ENCODE measurements at places on chromosomes 12 and 14.

DNA sequence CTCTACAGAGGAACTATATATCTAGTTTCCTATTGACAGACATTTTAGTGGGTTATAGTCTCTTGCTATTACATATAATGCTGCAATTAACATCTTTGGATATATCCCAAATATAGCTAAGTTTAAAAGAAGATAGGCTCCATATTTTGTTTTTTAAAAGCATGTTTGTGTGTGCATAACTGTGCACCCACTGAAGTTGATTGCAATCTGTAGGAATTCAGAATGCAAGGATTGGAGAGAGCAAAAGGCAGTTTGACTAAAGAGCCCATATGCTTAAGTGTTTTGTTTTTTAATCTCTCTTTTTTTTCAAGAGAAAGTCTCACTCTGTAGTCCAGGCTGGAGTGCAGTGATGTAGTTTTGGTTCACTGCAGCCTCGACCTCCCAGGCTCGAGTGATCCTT is 9.4 kb upstream of the ABCD4 start:
- no peak for DNase-seq

GRCh38 chr12:120831648-120832267 is 72.4 kb downstream of the SPPL3 start:
- no peak for DNase-seq

DNA sequence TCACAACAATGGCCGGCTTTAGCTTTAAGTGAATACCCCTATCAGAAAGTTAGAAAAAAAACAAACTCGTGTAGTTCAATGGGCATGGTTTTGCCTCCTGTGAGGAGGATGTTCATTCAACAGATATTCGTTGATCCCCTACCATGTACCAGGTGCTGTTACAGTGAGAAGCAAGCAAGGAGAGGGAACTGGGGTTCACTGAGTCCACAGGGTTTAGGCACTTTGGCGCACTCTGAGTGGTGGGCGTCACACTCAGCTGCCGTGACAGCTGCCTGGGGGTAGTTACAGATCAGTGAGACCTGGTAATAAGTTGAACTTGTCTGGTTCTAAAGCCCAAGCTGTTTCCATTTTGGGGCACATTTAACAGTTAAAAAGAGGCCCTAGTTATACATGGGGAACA is 74.2 kb downstream of the PAPOLA start:
- no peak for DNase-seq

DNA sequence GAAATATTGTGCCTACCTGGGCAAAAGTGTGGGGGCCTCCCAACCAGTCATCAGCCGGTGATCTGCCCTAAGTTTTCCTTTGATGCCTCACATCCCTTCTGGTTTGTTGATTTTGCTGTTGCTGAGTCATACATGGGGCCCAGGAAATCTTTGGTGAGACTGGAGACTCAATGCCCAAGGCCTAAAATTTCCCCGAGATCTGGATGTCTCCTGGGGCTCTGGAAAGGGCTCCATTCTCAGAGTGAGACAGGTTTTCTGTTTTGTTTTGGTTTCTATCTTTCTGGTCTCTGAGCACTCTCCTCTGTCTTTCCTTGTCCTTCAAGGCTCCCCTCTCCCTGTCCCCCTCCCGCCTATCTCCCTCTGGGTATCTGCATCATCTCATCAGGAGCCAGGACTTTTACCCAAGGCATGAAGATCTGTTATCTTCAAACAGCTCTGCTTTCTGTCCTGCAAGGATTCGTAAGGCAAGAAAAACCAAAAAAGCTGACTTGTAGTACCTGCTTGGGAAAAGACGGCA is 152.8 kb upstream of the MAX start:
- no peak for DNase-seq

DNA sequence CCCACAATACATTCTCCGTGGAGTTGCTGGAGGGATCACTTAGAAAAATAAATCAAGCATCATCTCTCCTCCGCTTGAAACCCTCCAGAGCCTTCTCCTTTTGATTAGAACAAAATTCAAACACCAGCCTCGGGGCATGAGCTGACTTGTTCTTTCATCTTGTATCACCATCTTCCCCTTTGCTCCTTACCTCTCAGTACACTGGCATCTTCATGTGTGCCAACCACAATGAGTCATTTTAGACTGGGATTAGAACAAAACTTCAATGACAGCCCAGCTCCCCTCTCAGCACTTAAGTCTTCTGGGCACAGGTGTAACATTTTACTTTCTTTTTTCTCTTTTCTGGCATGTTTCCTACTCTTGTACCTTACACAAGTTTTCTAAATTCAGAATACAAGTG is 1159.2 kb upstream of the TMEM132C start:
- DNase-seq = no peak

DNA sequence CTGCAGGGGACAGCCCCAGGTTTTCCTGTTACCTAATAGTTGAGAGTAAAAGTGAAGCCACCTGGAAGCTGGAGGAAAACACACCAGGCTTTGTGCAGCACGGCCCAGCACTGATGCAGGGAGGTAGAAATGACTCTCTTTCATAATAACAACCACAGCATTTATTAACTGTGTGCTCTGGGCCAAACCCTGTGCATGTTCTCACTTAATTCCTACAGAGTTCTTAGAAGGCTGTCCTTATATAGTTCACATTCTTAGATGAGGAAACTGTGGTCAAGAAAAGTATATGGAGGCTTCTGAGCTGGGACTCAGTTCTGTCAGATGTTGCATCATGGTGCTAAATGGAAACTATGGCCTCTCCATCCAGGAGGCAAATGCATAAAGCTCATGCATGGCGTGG is 100.0 kb downstream of the PAPOLA start:
- DNase-seq = no peak

DNA sequence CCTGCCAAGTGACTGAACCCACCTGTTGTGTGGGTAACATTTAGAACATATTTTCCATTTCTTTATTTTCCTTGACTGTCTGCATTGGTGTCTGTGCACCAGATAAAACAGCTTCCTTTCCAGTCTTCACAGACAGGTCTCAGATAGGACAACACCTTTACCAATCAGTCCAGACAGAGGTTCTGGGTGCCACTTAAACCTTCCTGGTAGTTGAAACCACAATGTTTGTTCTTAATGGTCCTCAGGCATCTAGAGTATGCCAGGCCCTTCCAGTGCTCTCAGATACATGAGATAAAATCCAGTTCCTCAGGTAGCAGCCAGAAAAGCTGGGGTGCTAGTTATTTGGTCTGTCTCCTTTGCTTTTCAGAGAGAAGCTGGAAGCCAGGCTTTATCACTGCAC is 7.0 kb upstream of the CLEC2D start:
- no peak for DNase-seq

DNA sequence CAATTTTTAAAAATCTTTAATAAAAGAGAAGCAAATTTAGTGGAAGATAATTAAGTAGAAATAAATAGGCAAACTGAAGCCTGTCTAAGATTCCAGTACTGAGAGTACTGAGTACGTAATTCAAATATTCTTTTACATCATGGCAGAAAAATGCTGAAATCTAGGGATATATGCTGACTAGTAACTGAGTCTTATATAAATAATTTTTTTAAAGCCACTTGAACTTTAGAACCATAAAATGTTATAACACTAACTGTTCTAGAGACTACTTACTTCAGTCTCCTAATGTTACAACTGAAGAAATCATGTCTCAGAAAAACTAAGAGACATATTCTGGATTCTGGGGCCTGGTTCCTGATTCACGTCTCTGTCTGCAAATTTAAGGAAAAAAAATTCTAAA is 230.6 kb upstream of the PLEKHG7 start:
- no peak for DNase-seq

GRCh38 chr12:92756898-92757596 is 54.3 kb downstream of the PLEKHG7 start:
- no peak for DNase-seq

DNA sequence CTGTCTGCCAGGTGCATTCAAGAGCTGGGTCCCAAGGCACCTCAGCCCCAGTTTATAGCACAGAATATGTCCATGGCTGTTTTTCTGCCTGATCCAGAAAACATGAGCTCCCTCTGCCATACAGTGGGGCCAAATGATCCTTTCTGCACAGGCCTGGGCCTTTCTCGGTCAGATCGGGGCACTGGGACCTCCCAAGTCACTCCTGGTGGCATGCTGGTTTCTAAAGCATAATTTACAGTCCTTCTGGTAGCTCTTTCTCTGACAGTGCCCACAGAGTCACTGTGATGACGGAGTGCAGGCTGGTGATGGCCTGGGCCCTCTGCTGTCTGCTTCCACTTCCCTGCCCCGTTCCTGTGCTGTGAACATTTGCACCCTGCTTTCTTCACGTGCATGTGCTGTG is 99.2 kb downstream of the ADGRD1 start:
- no peak for DNase-seq
